ENCODE measurements at places on chromosomes 7 and 10. TPM values are rescaled to one million over a fixed set of nuclear protein-coding genes. Genes with fewer than 3 reads are reported as not detected.

DNA sequence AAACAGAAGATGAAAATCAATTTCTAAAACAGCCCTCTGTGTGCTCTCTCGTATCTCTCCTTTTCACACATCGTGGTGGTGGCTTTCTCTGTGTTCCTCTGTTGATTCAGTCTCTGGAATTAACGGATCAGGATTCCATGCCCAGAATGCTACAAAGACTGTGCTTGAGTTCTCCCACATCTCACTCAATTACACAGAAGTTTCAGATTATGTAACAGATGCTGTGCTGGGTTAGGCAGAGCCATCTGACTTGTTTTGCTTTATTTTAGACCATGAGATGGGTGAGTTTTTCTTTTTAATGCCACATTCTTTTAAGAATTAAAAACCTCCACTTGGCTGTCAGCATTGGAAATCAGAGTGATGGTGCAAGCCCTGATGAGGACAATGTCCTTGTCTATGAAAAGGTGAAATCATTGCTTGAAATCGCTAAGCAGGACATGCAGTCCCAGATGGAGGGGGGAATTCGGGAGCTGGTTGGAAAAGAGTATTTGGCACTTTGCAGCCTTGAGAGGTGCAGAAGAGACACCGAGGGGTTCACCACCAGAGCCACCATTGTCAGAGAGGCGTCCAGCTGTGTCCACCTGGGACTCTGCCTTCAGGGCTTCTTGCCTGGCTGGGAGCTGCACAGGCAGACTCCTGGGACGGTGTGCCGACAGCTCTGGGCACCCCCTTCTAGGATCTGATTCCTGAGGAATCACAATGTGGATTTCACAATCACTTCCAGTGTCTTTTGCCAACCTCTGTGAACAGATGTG, 80.4 kb downstream of the EGFR start:
- DNase-seq = peak; percentile 88

GRCh38 chr10:119669975-119670640, 18.9 kb downstream of the BAG3 start:
- DNase-seq = no peak

The CDC14C gene
- total RNA-seq = 0.04 TPM

DNA sequence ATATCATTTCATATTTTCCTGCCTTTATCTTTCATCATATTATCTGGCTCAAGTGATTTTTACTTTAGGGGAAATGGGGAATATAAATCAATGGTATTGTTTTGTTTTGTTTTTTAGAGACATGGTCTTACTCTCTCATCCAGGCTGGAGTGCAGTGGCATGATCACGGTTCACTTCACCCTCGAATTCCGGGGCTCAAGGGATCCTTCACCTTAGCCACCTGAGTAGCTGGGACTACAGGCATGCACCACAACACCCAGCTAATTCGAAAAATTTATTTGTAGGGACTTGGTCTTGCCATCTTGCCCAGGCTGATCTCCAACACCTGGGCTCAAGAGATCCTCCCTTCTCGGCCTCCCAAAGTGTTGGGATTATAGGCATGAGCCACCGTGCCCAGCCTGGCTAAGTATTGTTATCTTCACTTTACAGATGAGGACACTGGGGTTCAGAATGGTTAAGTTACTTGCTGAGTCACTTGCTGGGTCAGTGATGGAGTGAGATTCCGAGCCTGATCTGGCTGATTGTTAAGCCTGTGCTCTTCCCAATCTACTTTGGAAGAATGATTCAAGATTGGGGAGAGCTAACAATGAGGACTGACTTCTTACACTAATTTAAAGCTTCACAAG, 3.7 kb upstream of the SLC16A9 start:
- no peak for DNase-seq

DNA sequence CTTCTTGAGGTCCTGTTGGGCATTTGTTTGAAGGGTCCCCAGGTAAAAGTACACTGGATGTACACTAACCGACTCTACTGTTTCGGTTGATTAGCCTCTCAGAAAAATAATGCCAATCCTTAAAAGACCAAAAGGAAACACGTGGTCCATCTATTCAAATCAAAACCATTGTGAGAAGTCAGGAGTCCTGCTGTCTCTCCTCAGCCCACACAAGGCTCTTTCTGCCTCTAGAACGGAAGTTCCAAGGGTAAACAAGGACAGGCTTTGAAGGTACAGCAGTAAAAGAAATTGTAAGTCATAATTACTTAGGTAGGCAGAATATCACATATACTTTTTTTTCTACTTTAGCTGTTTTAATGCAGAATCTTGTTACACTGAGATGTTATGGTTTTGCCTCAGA, 71.7 kb upstream of the TPK1 start:
- DNase-seq = no peak

The DNAJC12 gene
- total RNA-seq = 8.5 TPM

The SBDS gene
- 172 TPM for total RNA-seq

GRCh38 chr7:48299580-48300169, 128.4 kb downstream of the ABCA13 start:
- peak; percentile 74 for DNase-seq

- peak; percentile 59 for DNase-seq
Measured at GRCh38 chr10:50740293-50740648, 535 bp downstream of the ASAH2B start.

The C10orf90 gene
- 0.58 TPM for total RNA-seq

DNA sequence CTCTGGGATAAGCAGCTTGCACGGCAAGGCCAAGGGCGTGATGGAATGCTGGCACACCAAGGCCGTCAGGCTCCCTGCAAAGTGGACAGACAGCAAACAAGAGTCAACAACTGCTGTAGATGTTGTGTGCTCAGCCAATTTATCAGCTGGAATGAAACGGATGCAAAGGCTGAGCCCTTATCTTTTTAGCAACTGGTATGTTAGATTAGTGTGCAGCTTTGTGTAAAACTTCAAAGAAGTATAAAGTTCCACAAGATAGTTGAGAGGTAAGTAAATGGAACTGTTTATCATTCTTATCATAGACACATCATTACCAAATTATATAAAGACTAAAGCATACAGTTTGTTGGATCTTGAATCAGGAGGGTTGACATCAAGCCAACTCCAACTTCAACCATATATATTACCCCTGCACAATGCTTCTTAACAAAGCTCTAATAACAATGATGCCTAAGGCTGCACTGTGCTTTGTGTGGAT, 289.0 kb downstream of the TNS3 start:
- no peak for DNase-seq

DNA sequence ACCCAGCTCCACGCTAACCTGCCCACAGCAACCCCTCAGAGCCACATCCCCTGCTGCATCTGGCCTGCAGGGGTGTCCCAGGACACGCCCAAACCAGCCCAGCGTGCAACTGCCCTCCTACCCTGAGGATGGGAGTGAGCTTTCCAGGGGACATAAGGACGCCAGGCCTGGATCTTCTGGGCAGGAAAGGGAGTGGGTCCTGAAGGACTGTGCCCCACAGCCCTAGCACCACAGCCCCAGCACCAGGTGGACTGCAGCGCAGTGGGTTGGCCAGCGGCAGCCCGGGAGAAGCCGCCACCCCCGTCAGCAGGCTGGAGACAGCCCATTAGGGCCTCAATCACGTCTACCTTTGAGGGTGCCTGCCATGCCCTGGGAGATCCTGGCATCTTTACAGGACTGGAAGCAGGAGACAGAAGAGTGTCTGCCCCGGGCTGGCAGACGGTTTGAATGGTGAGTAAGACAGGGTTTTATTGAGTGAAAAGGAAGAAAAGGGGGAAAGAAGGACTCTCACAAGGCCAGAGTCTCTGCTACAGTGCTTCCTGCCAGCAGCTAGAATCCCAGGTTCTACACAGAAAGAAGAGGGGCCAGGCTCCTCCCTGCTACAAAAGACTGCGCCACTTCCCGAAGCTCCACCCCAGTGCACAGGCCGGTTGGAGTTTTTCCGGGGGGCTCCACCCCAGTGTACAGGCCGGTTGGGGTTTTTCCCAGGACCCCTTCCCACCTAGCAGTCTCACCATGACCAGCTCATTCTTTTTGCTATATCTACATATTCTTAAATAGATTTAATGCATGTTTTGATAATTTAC, 69.8 kb upstream of the KCTD7 start:
- no peak for DNase-seq

- no peak for DNase-seq
Measured at GRCh38 chr10:123359539-123359938, 205.3 kb downstream of the BUB3 start.

The TMEM196 gene
- total RNA-seq = 0.04 TPM

The LRRD1 gene
- total RNA-seq = 0.31 TPM

- DNase-seq = no peak
Measured at GRCh38 chr7:126658684-126659083, 594.1 kb downstream of the GRM8 start.

- DNase-seq = no peak
Measured at GRCh38 chr10:122490268-122490667, 28.9 kb downstream of the HTRA1 start.

The PLAU gene
- total RNA-seq = 21.4 TPM

The GCK gene
- 4.4 TPM for total RNA-seq

DNA sequence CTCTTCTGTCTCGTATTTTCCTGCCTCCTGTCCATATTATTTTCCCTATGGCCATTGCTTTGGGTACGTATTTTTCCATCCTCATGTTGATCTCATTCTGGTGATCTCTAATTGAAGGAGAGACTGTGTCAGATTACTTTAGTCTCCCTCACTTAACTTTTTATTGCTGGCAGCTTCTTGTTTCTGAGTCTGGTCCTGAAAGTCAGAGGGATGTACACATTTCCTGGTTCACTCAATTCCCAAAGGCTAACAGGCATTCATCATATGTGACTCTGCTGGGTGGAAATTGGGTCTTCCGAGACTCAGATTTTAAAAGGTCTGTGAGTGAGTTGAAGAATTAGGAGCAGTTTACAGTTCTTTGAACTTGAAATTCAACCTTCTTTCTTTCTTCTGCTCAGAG, 10.9 kb downstream of the UMAD1 start:
- DNase-seq = peak; percentile 38

GRCh38 chr7:36984710-36985312, 260.5 kb upstream of the AOAH start:
- peak; percentile 54 for DNase-seq

The GARIN1A gene
- total RNA-seq = 0.53 TPM

- peak; percentile 32 for DNase-seq
Measured at GRCh38 chr10:93074147-93074596, 479 bp downstream of the CYP26A1 start.

- no peak for DNase-seq
Measured at GRCh38 chr10:33284945-33285344, 49.5 kb downstream of the NRP1 start.

GRCh38 chr7:154743206-154743605, 259.7 kb downstream of the PAXIP1 start:
- peak; percentile 8 for DNase-seq

The FBXO24 gene
- 0.80 TPM for total RNA-seq

DNA sequence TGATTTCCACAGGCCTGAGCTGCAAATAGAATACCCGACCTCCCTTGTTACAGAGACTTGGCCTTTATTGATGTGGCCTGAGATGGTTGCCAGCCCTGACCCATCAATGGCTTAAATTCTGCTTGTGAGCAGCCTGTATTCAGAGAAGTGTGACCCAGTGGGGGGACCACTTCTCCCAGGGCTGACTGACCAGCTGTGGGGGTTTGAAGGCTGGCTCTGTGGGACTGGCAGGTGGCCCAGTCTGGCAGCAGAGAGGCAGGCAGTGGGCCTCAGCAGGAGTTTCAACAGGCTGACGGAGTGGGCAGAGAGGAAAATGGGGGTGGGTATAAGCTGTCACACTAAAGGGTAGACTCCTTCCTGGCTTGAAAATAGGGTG, 12.2 kb upstream of the PPIF start:
- no peak for DNase-seq

The MPP7 gene
- total RNA-seq = 4.8 TPM

GRCh38 chr10:7296648-7297047, 114.2 kb downstream of the SFMBT2 start:
- DNase-seq = no peak

DNA sequence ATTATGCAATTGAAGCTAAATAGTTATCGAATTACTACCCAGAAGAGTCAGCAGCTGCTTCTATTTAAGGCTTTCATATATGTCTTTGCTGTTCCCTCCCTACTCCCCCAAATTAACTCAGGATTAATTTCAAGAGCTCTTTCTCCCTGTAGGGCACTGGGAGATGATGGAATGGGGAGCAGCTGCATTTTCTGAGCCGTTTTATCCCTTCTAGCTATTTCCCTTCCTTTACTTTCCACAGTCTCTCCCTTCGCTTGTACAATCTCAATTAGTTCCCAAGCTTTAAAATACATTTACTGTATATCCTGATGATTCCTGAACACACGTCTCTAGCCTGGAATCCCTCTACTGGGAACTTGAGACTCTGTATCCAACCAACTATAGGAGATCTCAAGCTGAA, 19.8 kb upstream of the TSPAN12 start:
- peak; percentile 36 for DNase-seq

The LRRTM3 gene
- total RNA-seq = 2.6 TPM

DNA sequence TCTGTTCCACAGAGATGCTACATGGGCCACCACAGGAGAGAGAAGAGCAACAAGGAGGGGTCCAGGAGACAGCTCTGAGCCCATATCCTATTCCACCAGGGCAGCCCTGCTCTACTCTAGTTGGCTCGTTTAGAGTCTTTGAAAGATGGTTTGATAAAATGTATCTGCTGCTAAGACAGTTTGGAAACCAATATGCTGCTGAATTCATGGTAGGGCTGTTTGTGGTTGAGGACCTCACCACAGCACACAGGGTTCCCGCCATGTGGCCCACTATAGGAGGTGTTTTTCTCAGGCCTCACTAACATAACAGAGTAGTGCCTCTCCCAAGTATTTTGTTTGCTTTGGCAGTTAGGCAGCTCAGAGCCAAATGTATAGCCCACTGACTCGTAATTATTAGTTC, 35.8 kb upstream of the ZC3HAV1L start:
- DNase-seq = no peak

DNA sequence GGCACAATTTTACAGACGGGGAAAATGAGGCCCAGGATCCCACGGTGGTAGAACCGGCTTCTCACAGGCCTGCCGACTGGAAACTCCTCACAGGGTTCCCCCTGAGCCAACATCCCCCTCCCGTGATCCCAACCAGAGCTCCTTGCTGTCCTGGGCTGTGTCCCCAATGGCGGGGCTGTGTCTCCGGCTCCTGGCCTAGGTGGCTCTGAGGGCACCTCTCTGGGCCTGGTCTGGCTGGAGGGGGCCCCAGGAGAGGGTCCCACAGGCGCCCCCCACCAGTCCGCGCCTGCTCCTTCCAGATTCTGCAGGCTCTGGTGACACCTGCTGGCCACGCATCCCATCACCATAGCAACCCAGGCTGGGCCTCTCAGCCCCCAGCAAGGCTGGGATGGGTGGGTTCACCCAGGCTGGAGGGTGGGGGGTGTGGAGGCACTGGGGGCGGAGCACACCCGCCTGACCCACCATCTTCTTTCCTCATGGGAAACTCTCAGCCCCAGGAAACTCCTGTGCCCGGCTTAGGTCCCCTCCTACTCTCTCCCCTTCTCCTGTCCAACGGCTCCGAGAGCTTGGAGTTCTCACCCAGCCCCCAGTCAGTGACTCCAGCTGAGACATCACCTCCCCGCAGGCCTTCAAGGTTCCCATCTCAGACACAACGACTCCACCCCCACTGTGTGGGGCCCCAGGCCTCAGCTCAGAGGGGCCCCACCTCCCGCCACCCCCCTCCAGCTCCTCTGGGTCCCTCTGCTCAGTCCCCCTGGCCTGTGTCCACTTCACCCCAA, 27.1 kb upstream of the TNRC18 start:
- DNase-seq = peak; percentile 81

The BTAF1 gene
- 29.0 TPM for total RNA-seq

GRCh38 chr7:64839910-64840309, 45.7 kb downstream of the ZNF138 start:
- no peak for DNase-seq

The CDCA7L gene
- 18.9 TPM for total RNA-seq
